ENCODE measurements at places on chromosomes 2 and 18.

- no peak for DNase-seq
Observed at GRCh38 chr18:47882641-47883040, 47.8 kb downstream of the SMAD2 start.

- DNase-seq = no peak
Observed at GRCh38 chr18:48575658-48576456, 37.0 kb downstream of the CTIF start.

DNA sequence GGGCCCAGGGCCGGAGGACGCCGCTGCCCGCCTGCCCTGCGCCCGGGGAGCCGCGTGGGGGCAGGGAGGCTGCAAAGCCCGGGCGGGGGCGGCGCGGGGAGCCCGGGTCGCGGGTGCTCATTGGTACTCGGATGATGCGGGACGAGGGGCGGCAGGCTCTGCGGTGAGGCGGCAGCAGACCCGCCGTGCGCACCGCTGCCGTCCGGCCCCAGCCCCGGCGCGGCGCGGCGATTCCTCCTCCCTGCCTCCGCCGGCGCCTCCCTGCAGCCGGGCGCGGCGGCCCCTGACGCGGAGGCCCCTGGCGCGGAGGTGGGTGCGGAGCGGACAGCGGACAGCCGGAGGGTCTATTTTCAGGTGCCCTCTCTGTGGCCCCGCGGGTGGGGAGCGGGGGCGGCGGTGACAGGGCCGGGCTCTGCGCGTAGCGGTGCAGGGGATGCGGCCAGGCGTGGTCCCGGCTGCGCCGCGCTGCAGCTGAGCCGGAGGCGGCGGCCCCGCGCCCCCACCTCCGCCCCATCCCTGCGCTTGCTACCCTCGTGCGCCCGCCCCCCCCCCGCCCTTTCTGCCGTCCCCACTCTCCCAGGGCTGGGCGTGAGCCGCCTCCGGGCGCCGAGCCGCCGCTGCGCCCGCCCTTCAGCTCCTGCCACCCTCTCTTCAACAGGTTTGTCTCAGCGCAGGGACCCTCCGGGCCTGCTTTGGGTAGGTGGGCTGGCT, 640 bp downstream of the SPTBN1 start:
- no peak for DNase-seq

DNA sequence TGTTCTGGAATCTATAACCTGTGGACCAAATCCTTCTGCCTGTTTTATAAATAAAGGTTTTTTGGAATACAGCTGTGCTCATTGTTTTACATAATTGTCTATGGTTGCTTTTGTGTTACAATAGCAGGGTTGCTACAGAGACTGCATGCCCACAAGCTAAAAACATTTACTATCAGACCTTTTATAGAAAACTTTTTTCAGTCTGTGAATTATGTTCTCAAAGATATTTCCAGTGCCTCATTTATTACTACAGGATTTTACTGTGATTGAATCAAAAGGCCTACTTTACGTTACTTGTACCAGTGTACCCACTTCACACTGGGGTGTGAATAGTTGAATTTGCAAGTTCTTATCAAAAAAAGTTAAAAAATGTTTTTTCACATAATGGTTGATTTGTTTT, 7.0 kb downstream of the KIAA1328 start:
- no peak for DNase-seq

DNA sequence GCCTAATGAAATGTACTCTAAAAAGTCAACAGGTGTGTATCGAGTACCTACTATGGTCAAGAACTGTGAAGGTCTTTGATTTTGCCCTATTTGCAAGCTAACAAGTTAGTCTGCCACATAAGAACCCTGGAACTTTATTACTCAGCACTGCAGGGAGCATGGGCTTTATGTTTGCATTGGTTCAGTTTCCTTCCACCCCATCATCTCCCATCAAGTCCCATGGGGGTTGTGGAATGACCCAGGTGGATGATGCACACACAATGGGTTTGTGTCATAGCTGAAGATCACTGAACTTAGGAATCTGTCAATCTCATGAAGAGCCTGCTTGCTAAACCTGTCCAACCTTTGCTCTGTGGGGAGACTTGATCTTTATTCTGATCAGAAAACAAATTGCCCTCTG, 265.5 kb downstream of the RPRM start:
- no peak for DNase-seq

- DNase-seq = no peak
Observed at GRCh38 chr2:149029307-149029965, 9.1 kb upstream of the LYPD6B start.

DNA sequence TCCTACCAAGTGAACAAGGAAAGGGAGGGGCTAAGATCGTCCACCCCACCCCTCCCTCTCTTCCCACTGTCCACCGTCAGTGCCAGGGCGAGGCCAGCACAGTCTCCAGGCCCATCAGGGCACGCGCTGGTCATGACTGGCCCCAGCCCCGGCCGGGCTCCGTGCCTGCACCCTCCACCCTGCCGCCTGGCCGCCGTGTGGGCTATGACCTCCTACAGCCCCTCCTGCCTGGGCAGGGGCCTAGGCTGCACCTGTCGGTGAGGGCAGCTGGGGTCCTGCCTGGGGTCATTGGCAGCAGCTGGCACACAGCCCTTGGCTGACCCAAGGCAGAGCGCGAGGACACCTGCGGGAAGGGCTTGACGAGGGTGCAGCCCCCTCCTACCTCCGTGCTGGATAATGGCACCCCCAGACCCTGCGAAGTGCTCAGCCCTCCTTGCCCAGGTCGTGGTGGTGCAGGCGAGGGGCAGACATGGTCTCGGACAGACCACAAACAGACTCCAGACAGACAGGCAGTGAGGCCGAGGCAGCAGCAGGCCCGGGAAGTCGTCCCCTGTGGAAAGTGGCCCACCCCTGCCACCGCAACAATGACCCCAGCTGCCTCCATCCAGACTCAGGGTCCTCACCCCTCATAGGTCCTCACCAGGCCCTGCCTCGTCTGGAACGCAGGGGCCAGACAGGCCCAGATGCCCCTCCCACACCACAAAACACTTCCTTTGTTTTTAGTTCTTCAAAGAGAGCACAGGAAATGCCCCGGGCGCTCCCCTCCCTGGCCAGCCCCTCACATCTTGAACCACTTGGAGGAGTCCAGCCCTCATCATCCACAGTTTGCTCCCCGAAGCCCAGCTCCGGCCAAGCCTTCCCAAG, 43.1 kb upstream of the GPC1 start:
- no peak for DNase-seq

DNA sequence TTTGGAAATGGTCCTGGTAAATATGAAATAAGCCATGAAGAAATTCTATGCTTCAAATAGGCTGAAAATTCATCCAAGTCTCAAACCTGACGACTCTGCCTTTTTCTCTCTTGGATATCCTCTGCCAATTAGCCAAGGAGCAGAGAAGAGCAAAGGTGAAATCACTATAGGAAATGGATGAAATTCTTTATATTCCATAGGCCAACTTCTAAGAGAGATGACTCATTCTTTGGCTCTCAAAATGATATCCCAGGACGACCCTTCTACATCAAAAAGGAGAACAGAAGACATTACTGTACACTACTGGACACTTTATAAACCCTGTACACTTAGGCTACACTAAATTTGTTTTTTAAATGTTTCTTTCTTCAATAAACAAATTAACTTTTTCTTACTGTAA, 22.7 kb downstream of the PDE1A start:
- no peak for DNase-seq

DNA sequence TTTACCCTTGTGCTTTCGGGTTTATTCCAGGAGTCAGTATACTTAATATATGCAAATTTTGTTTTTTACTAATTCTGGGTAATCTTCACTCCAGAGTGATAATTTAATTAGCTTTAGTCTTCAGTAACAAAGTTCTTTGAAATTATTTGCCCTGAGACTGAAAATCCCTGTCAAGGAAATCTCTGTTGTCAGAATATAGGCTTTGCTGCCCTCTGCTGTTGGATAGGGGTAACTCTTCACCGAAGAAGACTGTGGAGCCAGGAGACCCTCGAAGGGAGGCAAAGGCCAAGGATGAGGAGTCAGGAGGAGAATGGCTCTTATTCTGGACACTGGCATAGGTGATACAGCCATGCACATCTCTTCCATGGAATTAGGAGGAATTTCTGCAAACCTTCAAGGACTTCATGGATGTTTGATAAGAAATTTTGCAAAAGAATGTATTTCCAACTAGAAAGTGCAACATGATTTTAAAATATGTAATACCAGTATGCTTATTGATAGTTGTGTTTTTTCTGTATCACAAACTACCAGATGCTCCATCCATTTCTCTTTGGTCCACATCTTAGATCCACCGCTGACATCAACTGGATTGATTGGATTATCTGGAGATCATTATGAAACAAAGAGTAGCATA, 182.3 kb downstream of the RDH14 start:
- no peak for DNase-seq

DNA sequence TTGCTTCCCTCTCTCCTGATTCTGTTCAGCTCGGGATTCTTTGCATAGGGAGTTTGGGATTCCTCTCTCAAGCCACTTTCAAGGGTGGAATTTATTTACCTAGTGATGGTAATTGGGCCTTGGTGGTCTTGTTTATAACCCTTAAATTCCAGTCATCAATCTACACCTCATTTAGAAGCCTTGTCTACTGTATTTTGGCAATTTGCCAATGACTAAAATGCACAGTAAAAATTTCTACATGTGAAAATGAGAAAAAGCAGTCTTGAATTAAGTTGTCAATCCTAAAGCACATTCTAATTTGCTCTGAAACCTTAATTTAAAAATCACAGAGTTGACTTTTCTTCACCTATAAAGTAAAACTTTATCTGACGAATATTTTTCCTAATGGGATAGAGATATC, 749.2 kb upstream of the CRIM1 start:
- no peak for DNase-seq

DNA sequence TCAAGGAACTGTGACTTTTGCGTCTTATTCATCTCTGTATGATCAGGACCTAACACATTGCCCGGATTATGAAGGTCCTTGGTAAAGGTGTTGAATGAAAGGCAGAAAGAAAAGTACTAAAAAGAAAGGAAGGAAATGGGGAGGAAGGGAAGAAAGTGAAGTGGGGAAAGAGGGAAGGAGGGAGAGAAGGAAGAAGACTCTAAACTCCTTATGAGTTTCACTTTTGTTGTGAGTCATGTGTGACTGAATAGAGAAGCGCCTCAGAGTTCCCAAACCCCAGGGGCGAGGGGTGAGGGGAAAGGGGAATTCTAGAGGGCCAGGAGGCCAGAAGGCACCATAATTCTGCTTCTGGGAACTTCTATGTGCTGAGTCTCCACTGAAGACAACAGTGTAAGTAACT, 30.9 kb upstream of the OSBPL6 start:
- DNase-seq = no peak

DNA sequence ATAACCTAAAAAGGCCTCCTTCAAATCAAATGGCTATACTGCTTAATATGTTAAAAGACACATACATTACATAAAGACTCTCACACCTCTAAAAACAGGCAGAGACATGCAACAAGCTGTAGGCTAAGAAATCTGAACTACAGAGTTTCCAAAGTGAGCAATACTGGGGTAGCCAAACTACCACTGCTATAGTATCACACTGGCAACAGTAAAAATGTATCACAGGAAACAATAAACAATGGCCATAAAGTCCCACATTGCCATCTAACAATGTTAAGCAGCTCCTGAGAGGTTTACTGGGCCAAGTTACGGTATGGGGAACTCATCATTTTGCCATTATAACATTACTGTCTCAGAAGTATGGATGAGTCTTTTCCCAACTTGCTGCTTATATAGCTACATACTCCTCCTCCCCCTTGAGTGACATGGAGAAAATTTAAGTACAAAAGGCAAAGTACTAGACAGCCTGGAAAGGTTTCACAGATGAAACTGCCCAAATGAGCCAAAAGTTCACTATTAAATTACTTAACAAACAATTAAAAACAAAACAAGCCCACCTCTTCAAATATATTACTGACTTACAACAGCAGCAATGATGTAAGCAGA, 50.3 kb downstream of the SS18 start:
- no peak for DNase-seq
